ENCODE measurements at places on chromosomes 12 and 14.

- DNase-seq = no peak
Measured at GRCh38 chr12:109166371-109166770, 50.0 kb downstream of the ACACB start.

GRCh38 chr14:85288041-85288440 lies 241.9 kb upstream of the FLRT2 start:
- DNase-seq = no peak

- DNase-seq = no peak
Measured at GRCh38 chr14:58784931-58785330, 147.2 kb downstream of the DACT1 start.

- DNase-seq = no peak
Measured at GRCh38 chr14:105878554-105878953, 352.2 kb downstream of the TMEM121 start.

- DNase-seq = no peak
Measured at GRCh38 chr12:71955970-71956369, 17.3 kb downstream of the TPH2 start.
